Glutamatergic neuron (in vitro differentiated cells): ENCODE measurements at places on chromosomes 5 and 9.

DNA sequence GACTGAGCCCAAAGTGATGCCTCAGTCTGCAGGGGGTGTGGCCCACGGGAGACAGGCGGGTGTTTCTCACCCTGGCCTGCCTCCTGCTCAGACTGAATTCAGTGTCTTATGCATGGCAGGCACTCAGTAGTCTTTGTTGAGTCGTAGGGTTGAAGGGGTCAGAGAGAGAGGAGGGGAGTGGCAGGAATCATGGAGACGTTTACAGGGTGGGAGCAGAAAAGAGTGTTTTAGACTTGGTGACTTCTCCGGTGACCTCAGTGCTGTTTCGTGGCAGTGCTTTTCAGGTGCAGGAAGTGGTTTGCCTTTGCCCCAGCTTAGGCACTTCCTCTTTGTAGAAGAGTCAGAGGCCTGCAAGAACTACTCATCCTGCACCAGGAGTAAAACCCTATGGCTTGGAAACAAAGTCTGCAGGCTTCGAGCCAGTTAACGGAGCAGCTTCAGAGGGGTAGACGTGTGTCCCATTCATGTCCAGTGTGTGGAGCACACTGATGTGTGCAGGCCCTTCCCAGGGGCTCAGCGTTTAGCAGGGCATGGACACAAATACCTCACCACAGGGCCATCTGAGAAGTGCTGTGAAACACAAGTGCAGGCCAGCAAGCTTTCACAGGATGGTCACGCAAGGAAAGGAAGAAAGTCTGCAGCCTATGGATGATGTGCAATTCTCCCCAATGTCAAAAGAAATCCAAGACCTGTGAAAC is 24.5 kb upstream of the SEMA4D start:
- DNase-seq, result no peak
- peak overlapping the region; percentile 25 for H3K4me3 ChIP-seq
- peaks cover 4% of the 10 kb centered on the region for H3K27me3 ChIP-seq
- H3K36me3 ChIP-seq, result no peaks in the 10 kb centered on the region

- H3K4me1 ChIP-seq, result peaks cover 5% of the 10 kb centered on the region
- no peak for DNase-seq
- H3K27me3 ChIP-seq, result peaks cover 10% of the 10 kb centered on the region
- H3K4me3 ChIP-seq, result no peak overlapping the region
- no peak overlapping the region for H3K27ac ChIP-seq
These were observed 3.3 kb upstream of the UAP1L1 start for GRCh38 chr9:137073992-137074399.

DNA sequence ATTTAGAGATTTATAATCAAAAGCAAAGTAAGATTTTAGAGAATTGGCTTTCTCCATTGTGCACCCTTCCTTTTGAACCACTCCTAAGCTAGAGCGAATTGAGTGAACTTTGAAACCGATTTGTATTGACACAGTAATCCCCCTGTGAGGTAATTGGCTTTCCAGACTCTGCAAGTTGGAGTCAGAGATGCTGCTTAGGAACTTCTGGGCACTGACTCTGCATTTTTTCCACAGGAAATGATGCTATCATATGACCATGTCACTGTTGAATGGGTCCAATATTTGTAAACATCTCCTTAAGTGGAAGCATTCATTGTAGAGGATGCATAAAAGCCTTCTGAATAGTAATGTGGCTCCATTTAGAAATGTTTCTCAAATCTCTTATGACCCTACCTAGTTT is 394.4 kb upstream of the ZNF608 start:
- no peak overlapping the region for H3K27ac ChIP-seq
- DNase-seq, result no peak
- H3K4me1 ChIP-seq, result no peaks in the 10 kb centered on the region
- H3K4me3 ChIP-seq, result no peak overlapping the region
- H3K27me3 ChIP-seq, result no peaks in the 10 kb centered on the region

GRCh38 chr5:62268234-62268633 is 37.8 kb upstream of the KIF2A start:
- H3K27me3 ChIP-seq, result no peaks in the 10 kb centered on the region
- no peak overlapping the region for H3K27ac ChIP-seq
- H3K4me1 ChIP-seq, result peaks cover 11% of the 10 kb centered on the region
- H3K4me3 ChIP-seq, result no peak overlapping the region

GRCh38 chr9:137136881-137137607 is 1.9 kb upstream of the GRIN1 start:
- no peaks in the 10 kb centered on the region for H3K36me3 ChIP-seq
- peak; percentile 56 for DNase-seq
- peaks cover 27% of the 10 kb centered on the region for H3K27me3 ChIP-seq
- peaks cover 7% of the 10 kb centered on the region for H3K4me1 ChIP-seq

GRCh38 chr5:117533792-117534191 is 959.2 kb upstream of the SEMA6A start:
- H3K27me3 ChIP-seq, result peaks cover 2% of the 10 kb centered on the region
- H3K36me3 ChIP-seq, result no peaks in the 10 kb centered on the region
- H3K4me3 ChIP-seq, result no peak overlapping the region

DNA sequence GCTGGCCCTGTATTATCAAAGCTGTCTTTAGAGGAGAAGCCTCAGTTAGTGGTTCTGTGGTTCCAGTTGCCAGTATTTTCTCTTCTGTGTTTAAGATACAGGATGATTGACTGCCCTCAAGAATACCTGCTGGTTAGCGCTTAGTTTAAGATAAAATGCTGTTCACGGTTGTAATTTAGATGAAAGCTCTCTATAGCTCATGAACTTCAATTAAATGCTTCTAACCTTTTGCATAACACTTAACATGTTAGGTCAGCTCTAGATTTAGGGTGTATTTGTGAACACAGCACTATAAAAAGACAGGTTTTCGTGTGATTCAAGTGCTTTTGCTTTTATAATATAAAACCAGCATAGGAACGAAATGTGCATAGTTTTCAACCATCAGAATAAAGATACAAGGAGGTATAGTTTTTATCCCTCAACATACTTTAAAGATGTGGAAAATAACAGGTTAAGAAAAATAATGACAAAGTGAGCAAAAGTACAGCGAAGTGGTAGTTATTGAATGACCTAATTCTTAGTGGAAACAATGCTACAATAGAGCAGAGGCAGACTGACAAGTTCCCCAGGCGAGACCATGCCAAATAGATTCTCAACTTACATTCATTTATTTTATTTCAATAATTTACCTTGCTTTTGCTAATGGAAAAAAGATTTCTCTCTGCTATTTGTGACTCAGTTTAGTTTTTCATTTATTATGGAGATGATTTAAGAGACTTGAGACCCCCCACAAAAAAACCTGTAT is 602.6 kb upstream of the DMAC1 start:
- no peak for DNase-seq
- no peak overlapping the region for H3K27ac ChIP-seq
- H3K4me3 ChIP-seq, result no peak overlapping the region
- H3K36me3 ChIP-seq, result no peaks in the 10 kb centered on the region
- no peaks in the 10 kb centered on the region for H3K4me1 ChIP-seq

GRCh38 chr5:135737701-135738563 is 96.5 kb upstream of the SLC25A48 start:
- peaks cover 7% of the 10 kb centered on the region for H3K27me3 ChIP-seq
- no peaks in the 10 kb centered on the region for H3K4me1 ChIP-seq
- no peak overlapping the region for H3K27ac ChIP-seq
- no peak for DNase-seq
- no peak overlapping the region for H3K4me3 ChIP-seq

GRCh38 chr9:105296877-105297287 is 52.4 kb downstream of the SLC44A1 start:
- no peak for DNase-seq
- no peak overlapping the region for H3K4me3 ChIP-seq
- H3K27me3 ChIP-seq, result no peaks in the 10 kb centered on the region

- DNase-seq, result no peak
- H3K27me3 ChIP-seq, result no peaks in the 10 kb centered on the region
- H3K36me3 ChIP-seq, result peaks cover 6% of the 10 kb centered on the region
- no peak overlapping the region for H3K27ac ChIP-seq
- no peaks in the 10 kb centered on the region for H3K4me1 ChIP-seq
These were observed 507.7 kb upstream of the PTGER4 start for GRCh38 chr5:40171971-40172370.

DNA sequence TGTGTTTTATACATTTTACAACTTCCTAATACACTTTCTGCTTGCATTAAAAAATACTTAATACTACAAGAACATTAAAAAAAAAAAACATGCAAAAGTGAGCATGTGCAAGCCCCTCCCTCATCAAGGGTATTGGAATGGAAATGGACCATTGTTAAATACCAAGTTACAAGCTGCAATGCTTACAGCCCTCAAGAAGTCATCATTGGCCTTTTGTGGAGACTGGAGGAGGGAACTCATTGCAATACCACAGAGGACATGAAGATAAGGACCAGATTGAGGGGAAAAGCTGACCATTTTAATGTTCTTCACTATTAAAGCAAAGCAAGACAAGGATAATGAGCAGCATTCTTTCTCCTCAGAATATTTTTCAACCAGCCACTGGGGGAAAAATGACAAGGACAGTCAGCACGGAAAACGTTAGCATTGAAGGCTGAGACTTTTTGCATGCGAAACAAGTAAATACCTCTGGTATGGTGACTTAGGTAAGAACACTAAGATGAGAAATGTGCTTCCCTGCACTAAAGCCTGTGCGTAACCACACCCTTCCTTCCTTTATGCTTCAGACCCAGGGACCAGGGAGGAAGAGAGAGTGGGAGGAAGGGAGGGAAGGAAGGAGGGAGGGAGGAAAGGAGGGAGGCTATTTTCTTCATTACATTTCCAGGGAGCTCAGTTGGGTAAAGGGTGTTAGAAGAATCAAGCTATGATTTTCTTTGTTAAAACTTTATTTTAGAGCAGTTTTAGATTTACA is 141.1 kb upstream of the RAPGEF1 start:
- peaks cover 61% of the 10 kb centered on the region for H3K4me1 ChIP-seq
- H3K4me3 ChIP-seq, result peak overlapping the region; percentile 25
- H3K27ac ChIP-seq, result peak overlapping the region; percentile 73
- H3K36me3 ChIP-seq, result no peaks in the 10 kb centered on the region

- H3K36me3 ChIP-seq, result peaks cover 2% of the 10 kb centered on the region
- H3K4me1 ChIP-seq, result peaks cover 18% of the 10 kb centered on the region
- no peak for DNase-seq
- no peak overlapping the region for H3K4me3 ChIP-seq
These were observed 3.5 kb upstream of the EXOSC2 start for GRCh38 chr9:130689937-130690700.

DNA sequence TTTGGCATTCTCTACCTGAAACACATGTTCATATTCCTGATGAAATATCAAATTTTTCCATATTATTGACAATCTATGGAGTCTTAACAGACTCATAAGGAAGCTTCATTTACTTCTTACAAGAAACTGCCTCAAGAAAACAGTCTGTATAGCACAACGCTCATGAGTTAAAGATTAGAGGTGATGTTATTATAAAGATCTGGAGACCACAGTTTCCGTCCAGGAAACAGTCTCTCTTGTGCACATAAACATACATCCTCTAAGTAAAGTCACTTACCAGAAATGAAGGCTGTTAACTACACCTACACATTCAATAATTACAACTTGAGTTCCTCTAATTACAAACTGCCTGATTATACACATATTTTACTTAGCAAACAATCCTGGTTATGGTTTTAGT is 86.9 kb downstream of the RAPGEF6 start:
- H3K4me3 ChIP-seq, result no peak overlapping the region
- H3K36me3 ChIP-seq, result no peaks in the 10 kb centered on the region
- H3K27me3 ChIP-seq, result no peaks in the 10 kb centered on the region
- no peak for DNase-seq

DNA sequence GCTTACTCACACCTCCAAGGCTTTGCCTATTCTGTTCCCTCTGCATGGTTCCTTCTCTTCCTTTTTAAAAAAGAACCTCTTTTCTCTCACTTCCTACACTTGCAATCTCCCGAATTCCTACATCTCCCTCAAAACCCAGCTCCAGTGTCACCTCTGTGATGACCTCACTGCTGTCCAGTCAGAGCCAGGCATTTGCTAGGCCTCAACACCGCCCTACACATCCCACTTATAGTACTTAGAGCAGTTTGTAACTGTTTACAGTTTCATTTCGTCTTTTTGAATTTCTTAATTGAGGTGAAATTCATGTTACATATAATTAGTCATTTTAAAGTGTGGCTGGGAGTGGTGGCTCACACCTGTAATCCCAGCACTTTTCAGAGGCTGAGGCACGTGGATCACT is 30.8 kb downstream of the CD14 start:
- no peaks in the 10 kb centered on the region for H3K4me1 ChIP-seq
- no peak overlapping the region for H3K27ac ChIP-seq
- DNase-seq, result no peak
- no peaks in the 10 kb centered on the region for H3K36me3 ChIP-seq
